Gastroesophageal sphincter (tissue), 4 donors: ENCODE measurements at places on chromosomes 13 and 19. TPM values are rescaled to one million over a fixed set of nuclear protein-coding genes. Genes with fewer than 3 reads are reported as not detected.

The ZNF667 gene
- 3.9 TPM for total RNA-seq

The ELAVL3 gene
- total RNA-seq, result 0.27 TPM

The DACT3 gene
- total RNA-seq, result 52.8 TPM

The KANK3 gene
- 22.3 TPM for total RNA-seq

The CA11 gene
- 13.8 TPM for total RNA-seq

The LYL1 gene
- 11.7 TPM for total RNA-seq

The CAMSAP3 gene
- 2.1 TPM for total RNA-seq

The NCR1 gene
- total RNA-seq, result not detected

The CHMP2A gene
- 155 TPM for total RNA-seq
